K562 (cell line): ENCODE measurements at places on chromosomes 11 and 22. TPM values are rescaled to one million over a fixed set of nuclear protein-coding genes. Genes with fewer than 3 reads are reported as not detected.
A peak's percentile ranks its signal among the peaks of the same experiment; 100 is the strongest.

DNA sequence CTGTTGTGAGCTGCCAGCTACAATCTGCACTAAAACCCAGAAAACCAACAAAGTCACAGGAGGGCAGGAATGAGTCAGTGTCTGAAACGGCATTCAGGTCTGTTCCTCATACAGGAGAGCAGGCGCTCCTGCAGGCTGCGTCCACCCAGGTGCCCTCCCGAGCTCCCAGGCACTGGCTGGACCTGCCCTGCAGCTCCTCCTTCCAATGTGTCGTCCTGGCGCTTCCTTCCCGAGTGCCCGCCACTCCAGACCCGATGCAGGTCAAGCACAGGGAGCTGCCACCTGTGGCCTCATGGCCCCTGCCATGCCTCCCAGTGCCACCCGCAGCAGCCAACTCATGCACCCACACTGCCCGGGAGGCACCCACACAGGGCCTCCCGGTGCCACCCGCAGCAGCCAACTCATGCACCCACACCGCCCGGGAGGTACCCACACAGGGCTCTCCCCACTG lies 12.0 kb downstream of the BRD1 start:
- no peak for DNase-seq

- no peak for DNase-seq
Observed at GRCh38 chr11:75505916-75506692, 19.6 kb downstream of the GDPD5 start.

DNA sequence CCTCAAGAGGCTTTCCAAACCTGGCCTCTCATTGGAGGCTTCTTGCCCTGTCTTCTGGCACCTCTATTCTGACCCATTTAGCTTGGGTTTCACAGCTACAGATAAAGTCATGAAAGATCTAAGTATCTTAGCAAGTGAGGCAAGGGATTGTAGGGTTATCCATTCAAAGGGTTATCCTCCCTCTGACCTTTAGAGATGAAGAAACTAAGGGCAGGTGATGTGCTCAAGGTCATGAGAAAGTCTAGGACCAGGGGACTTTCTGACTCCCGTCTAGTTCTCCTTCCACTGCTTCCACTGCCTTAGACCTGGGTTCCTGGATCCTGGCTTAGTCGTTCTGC lies 7.2 kb downstream of the PHOX2A start:
- no peak for DNase-seq

OR5B12 gene
- total RNA-seq, result not detected in 2 replicates

- no peak for DNase-seq
Observed at GRCh38 chr22:27220339-27220738, 563.0 kb downstream of the MIAT start.

DNA sequence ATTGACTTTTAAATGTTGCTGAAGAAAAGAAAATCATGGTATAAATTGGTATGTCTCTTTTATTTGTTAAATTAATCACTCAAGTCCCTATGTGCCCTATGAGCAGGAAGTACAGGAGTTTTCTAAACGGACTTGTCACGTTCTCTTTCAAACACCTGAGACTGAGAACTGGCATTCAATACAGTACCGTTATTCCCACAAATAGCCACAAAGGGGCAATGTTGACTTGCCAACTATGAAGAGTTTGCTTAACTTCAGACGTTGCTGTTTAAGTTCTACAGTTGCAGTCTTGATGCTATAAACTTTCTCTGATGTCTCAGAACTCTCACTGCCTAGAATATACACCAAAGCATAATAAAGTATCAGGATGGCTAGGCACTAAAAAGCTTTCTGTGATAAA lies 7.6 kb downstream of the OR56A1 start:
- peak; percentile 10 for DNase-seq
